Activated CD8-positive, alpha-beta memory T cell treated with anti-CD3 and anti-CD28 coated beads, Interleukin-2, amount 10 ng/mL, durations not matched to agents 7 days and 5 days (primary cell): ENCODE measurements at places on chromosomes 16 and 17. TPM values are rescaled to one million over a fixed set of nuclear protein-coding genes. Genes with fewer than 3 reads are reported as not detected.

KRTAP1-1 gene
- total RNA-seq, result not detected

NPIPA3 gene
- total RNA-seq, result not detected

PRSS22 gene
- not detected for total RNA-seq

CCT6B gene
- total RNA-seq, result 1.9 TPM

CYBA gene
- total RNA-seq, result 461 TPM

ARL5C gene
- 0.35 TPM for total RNA-seq

CKLF gene
- total RNA-seq, result 199 TPM

CES1 gene
- 2.2 TPM for total RNA-seq

LRRC37A gene
- total RNA-seq, result 2.5 TPM

ZKSCAN2 gene
- 3.9 TPM for total RNA-seq

ACE gene
- 2.2 TPM for total RNA-seq

KLHL10 gene
- total RNA-seq, result not detected

GPR142 gene
- not detected for total RNA-seq

NPIPB2 gene
- total RNA-seq, result 14.9 TPM

WNT3 gene
- total RNA-seq, result not detected

OR1F1 gene
- not detected for total RNA-seq

ZG16B gene
- total RNA-seq, result 7.0 TPM
